ENCODE measurements at places on chromosomes 11 and 22. TPM values are rescaled to one million over a fixed set of nuclear protein-coding genes. Genes with fewer than 3 reads are reported as not detected.
A peak's percentile ranks its signal among the peaks of the same experiment; 100 is the strongest.

The LGALS1 gene
- 1,547 TPM for total RNA-seq

DNA sequence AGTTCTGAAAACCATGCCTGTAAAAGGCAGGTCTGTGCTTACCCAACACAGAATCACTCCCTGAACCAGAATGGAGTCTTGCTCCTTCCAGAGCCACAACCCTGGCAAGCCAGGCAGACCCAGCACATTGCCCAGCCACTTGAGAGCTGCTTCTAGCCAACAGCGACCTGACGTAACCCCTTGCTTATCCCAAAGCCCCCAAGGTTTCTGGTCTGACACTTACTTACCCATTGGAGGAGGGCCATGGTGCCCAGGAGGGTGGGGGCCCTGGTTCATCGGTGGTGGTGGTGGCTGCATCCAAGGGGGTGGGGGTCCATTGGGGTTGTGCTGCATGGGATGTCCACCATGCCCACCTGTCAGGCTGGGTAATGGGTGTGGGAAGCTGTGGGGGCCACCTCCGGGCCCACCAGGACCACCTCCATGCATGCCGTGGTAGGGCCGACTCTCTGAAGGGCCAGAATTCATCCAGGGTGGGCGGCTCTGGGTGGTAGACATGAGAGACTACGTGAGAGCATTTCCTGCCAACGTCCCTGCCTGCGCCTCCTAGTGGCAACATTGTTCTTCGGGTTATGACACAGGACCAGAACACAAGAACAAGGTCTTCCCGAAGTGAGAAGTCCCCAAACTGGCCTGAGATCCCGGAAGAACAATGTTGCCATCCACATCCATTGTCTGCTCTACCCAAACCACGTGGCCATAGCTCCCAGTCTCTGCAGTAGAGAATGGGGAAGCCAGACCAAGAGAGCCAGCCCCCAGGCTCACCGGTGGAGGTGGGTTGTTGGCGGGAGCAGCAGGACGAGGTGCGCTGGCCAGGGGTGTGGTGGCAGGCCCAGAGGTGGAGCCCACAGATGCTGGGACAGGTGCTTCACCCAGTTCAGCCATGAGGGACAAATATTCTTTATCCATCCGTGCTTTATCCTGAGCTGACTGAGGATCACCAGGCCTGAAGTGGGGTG lies 7.8 kb upstream of the PYGM start:
- no peaks in the 10 kb centered on the region for H3K27me3 ChIP-seq
- no peaks in the 10 kb centered on the region for H3K4me1 ChIP-seq
- peaks cover 86% of the 10 kb centered on the region for H3K36me3 ChIP-seq
- no peak overlapping the region for H3K4me3 ChIP-seq

DNA sequence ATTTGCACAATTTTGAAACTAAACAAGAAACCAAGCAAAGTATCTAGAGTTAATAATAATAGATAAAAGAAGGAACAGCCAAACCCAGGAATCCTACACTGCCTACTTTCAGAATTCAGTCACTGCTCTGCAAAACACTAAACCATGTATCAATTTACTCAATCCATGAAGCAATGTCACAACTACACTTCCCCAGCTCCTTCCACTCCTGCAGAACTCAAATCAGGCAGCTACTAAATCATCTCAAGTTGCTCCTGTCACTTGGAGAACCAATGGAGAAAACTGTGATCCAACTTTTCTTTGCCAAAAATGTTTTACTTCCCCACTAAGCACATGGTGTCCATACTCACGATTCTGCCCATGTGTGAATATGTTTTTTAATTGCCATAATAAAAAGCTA lies 24.9 kb upstream of the C11orf58 start:
- no peaks in the 10 kb centered on the region for H3K4me1 ChIP-seq
- no peak overlapping the region for H3K4me3 ChIP-seq
- H3K36me3 ChIP-seq = no peaks in the 10 kb centered on the region
- H3K27me3 ChIP-seq = no peaks in the 10 kb centered on the region

DNA sequence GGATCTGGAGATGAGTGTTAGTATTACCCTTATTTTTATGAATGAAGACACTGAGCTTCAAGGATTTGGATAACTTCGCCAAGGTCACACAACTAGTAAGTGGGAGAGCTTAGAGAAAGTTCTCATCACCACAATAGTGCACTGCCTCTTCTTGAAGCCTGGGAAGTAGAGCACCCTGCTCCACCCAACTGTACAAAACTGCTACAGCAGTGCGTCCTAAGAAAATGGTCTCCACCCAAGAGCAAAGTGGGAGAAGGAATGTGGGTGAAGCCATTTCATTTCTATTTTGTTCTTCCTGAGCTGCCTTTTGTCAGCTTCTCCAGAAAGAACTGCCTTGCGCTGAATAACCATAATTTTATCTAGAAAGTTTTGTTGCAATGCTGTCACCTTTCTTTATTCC lies 403.9 kb upstream of the FAT3 start:
- no peak overlapping the region for H3K27ac ChIP-seq
- H3K4me3 ChIP-seq = no peak overlapping the region
- no peaks in the 10 kb centered on the region for H3K27me3 ChIP-seq
- no peaks in the 10 kb centered on the region for H3K36me3 ChIP-seq

GRCh38 chr11:34235591-34236071 lies 122.2 kb downstream of the ABTB2 start:
- no peak for DNase-seq
- H3K36me3 ChIP-seq = no peaks in the 10 kb centered on the region
- H3K27me3 ChIP-seq = no peaks in the 10 kb centered on the region
- H3K27ac ChIP-seq = no peak overlapping the region
- H3K4me3 ChIP-seq = no peak overlapping the region

- no peak overlapping the region for H3K27ac ChIP-seq
- no peaks in the 10 kb centered on the region for H3K27me3 ChIP-seq
Measured at GRCh38 chr11:75200051-75200450, 40.5 kb upstream of the TPBGL start.

The TTC17 gene
- total RNA-seq = 102 TPM

DNA sequence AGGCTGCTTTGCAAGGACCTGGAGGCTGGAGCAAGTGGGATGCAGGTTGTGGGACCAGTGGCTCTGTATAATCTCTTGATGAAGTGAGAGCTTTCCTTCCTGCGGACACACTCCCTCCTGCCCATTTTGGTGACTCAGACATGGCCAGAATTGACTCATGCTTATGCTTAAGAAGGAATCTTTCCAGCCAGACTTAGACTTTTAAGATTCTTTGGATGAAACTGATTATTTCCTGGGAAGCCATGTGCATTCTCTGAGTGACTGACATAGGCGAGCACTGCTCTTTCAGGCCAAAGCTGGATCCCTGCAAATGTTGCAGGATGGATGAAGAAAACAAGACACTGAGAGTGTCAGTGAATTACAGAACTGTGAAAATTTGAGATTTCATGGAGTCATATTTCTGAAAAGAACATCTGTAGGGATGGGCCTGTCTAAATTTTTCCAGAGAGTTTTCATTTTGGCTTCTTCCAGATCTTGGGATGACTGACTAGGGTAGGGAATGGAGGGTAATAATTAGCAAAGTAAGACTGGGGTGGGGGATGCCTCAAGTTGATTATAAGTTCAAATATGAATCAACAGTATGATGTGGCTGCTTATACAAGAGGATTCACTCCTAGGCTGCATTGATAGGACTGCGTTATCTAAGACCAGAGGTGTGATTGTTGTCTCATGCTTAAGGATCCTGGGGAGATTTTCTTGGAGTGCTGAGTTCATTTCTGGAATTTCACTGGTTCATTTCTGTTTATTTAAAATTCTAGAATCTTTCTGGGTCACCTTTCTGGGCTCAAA lies 195.8 kb downstream of the HIPK3 start:
- no peak overlapping the region for H3K4me3 ChIP-seq
- no peak for DNase-seq
- no peak overlapping the region for H3K27ac ChIP-seq
- H3K27me3 ChIP-seq = no peaks in the 10 kb centered on the region

GRCh38 chr11:19935507-19935906 lies 222.9 kb downstream of the NAV2 start:
- no peak overlapping the region for H3K4me3 ChIP-seq
- DNase-seq = no peak
- H3K27me3 ChIP-seq = no peaks in the 10 kb centered on the region
- H3K36me3 ChIP-seq = peaks cover 37% of the 10 kb centered on the region
- peak overlapping the region; percentile 15 for H3K27ac ChIP-seq
- H3K4me1 ChIP-seq = no peaks in the 10 kb centered on the region

The MYEOV gene
- total RNA-seq = not detected

DNA sequence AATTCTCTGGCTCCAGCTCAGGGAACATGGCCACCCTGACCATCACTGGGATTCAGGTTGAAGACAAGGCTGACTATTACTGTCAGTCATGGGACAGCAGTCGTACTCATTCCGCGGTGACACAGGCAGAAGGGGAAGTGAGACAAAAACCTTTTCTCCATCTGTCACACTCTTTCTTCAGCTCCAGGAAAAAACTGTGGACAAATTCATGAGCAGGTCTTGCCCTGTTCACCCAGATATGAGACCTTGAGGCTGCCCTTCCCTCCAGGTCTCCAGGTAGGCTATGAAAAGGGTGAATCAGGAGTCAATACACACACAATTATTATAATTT lies 39.4 kb upstream of the GGTLC2 start:
- no peaks in the 10 kb centered on the region for H3K27me3 ChIP-seq
- H3K36me3 ChIP-seq = no peaks in the 10 kb centered on the region
- H3K4me1 ChIP-seq = no peaks in the 10 kb centered on the region
- no peak overlapping the region for H3K27ac ChIP-seq
- DNase-seq = no peak

The TMEM191B gene
- total RNA-seq = 0.55 TPM
